ENCODE measurements at places on chromosomes 1 and 21. TPM values are rescaled to one million over a fixed set of nuclear protein-coding genes. Genes with fewer than 3 reads are reported as not detected.

VCAM1 gene
- 0.03 TPM for total RNA-seq

RNF115 gene
- total RNA-seq = 9.0 TPM

CSF3R gene
- total RNA-seq = not detected

PLCH2 gene
- 0.56 TPM for total RNA-seq

CYYR1 gene
- total RNA-seq = 48.5 TPM

LAMC2 gene
- total RNA-seq = 0.05 TPM

ERICH3 gene
- total RNA-seq = not detected

C2CD2 gene
- 14.1 TPM for total RNA-seq

XCL2 gene
- total RNA-seq = not detected

KCNJ10 gene
- 0.14 TPM for total RNA-seq

E2F2 gene
- 43.2 TPM for total RNA-seq

CD34 gene
- total RNA-seq = 0.36 TPM

AMPD1 gene
- not detected for total RNA-seq

ELF3 gene
- total RNA-seq = 0.59 TPM

SPATA46 gene
- not detected for total RNA-seq

FMO2 gene
- total RNA-seq = not detected

MR1 gene
- total RNA-seq = 0.24 TPM

Data from SJCRH30 (cell line).